ENCODE measurements at places on chromosomes 3 and 15.

- H3K4me3 ChIP-seq, result no peak overlapping the region
- H3K27ac ChIP-seq, result no peak overlapping the region
- H3K36me3 ChIP-seq, result no peaks in the 10 kb centered on the region
- H3K4me1 ChIP-seq, result peaks cover 34% of the 10 kb centered on the region
- H3K27me3 ChIP-seq, result no peaks in the 10 kb centered on the region
These were observed 30.7 kb upstream of the DUSP7 start for GRCh38 chr3:52086976-52087663.

GRCh38 chr15:42009474-42009873, 11.4 kb downstream of the PLA2G4E start:
- no peaks in the 10 kb centered on the region for H3K36me3 ChIP-seq
- no peak for DNase-seq
- H3K4me3 ChIP-seq, result no peak overlapping the region
- H3K4me1 ChIP-seq, result peaks cover 13% of the 10 kb centered on the region
- H3K27me3 ChIP-seq, result no peaks in the 10 kb centered on the region

DNA sequence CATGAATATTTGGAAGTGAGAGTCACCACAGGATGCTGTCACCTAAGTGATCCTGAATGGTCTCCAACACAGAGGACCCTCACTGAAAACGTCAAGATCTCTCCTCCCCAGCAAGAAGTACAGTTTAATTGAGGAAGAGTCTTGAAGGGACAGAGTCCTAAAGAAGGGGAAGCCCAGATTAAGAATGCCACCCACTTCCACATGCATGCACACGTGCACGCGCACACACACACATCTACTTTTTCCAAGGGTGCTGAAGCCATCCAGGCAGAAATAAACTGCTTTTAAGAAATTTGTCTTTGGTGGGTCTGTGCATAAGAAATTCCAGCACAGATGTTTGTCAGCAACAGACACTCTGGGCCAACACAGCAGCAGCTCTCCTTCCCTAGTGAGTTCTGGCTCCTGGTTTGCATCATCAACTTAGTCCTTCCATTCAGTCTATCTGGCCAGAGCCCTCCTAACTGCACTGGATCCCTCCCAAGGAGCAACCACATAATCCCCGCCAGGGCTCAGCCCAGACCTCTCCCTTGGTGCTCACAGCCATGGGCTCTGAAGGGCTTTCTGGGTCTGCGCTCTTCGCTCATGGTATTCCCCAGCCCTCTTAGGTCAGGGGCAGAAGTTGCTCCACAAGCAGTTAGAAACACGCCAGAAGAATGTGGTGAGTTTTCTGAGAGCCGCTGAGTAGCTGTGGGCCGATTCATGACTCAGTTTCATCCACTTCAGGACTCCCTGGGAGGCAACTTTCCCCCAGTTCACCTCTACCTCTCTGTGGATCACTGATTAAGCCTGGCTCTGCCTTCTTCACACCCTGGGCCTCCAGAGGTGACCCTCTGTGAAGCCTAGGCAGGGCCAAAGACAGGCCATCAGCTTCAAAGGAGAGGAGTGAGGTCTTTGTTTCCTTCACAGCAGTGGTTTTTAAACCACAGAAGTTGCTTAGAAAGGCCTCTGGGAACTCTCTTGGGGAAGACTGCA, 132.6 kb upstream of the LIPC start:
- no peaks in the 10 kb centered on the region for H3K4me1 ChIP-seq
- H3K27me3 ChIP-seq, result no peaks in the 10 kb centered on the region
- H3K27ac ChIP-seq, result no peak overlapping the region
- no peak for DNase-seq
- H3K36me3 ChIP-seq, result no peaks in the 10 kb centered on the region

DNA sequence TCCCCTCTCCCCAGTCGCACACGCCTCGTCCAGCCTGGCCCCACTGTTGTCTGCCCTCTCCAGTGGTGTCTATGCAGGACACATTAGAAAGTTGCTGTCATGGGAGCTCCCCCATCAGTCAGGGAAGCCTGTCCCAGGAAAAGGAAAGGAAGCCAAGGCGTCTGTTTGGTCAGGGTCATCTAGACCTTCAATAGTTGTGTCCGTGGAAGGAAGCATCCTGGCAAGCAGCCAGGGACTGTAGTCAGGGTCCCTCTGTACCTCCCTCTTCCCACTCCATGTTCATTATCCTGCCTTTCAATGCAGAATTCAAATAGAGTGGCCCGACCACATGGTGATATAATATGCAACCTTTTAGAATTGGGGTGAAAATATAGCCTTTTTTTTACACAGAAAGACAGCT, 60.7 kb upstream of the RAB6B start:
- H3K36me3 ChIP-seq, result no peaks in the 10 kb centered on the region
- no peak for DNase-seq
- no peak overlapping the region for H3K27ac ChIP-seq
- no peak overlapping the region for H3K4me3 ChIP-seq
- no peaks in the 10 kb centered on the region for H3K27me3 ChIP-seq

DNA sequence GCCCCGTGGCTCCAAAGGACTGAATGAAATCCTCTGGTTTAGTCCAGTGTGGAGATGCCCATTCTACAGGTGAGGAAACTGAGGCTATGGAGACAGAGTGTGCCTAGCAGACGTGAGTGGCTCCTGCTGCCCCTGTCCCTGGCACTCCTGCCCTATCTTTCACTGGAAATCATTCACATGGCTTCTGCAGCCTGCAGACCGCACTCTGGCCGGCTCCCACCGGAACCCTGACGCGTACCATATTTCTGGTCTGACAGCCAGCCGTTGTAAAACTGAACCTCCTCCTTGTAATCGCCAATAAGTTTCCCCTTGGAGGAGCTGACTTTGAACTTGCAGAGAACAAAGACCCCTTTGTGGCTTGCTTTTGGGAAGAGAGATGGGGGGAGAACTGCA, 136.5 kb downstream of the CHSY1 start:
- no peaks in the 10 kb centered on the region for H3K36me3 ChIP-seq
- H3K4me1 ChIP-seq, result no peaks in the 10 kb centered on the region
- no peak overlapping the region for H3K27ac ChIP-seq
- no peak overlapping the region for H3K4me3 ChIP-seq
- no peaks in the 10 kb centered on the region for H3K27me3 ChIP-seq
- DNase-seq, result peak; percentile 72

GRCh38 chr3:119965692-119966091, 128.6 kb downstream of the GSK3B start:
- DNase-seq, result no peak
- H3K27ac ChIP-seq, result no peak overlapping the region
- no peak overlapping the region for H3K4me3 ChIP-seq
- no peaks in the 10 kb centered on the region for H3K27me3 ChIP-seq

DNA sequence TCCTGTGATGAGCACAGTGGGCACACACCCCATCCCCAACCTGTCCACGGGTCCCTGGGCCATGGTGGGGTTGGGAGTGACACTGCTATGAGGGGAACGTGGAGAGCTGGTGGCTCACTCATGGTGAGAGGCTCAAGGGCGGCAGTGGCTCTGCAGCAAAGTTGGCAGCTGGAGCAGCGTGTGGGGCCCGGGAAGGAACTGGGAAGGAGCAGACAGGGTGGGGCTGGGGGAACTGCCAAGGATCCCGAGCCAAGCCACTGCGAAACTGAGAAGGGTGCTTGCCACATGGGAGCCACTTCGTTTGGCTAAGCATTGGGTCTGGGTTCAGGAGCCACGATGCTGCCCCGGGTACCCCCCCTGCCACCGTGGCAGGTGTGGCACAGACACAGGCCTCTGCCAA, 80.1 kb downstream of the SNRK start:
- peak overlapping the region; percentile 6 for H3K4me3 ChIP-seq
- H3K36me3 ChIP-seq, result peaks cover 9% of the 10 kb centered on the region
- DNase-seq, result peak; percentile 59
- H3K4me1 ChIP-seq, result peaks cover 18% of the 10 kb centered on the region
- H3K27me3 ChIP-seq, result no peaks in the 10 kb centered on the region
- peak overlapping the region; percentile 47 for H3K27ac ChIP-seq

DNA sequence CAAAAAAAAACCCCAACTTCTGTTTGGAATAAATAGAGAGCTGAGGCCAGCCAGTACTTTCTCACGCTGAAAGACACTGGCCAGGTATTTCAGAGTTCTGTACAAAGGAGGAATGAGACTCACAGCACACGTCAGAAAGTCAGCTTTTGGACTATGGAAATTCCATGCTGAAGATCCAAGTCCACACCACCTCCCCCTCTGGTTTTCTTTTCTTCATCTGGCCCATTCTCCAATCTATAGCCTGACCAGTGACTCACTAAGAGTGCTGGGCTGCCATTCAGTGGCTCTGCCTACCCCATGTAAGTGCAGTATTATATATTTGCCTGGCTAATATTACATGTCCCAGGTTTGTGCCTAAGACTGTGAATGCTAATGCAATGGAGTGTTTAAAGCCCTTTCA, 13.9 kb downstream of the BOC start:
- no peak for DNase-seq
- no peak overlapping the region for H3K27ac ChIP-seq
- peaks cover 8% of the 10 kb centered on the region for H3K36me3 ChIP-seq
- peaks cover 67% of the 10 kb centered on the region for H3K4me1 ChIP-seq
- no peak overlapping the region for H3K4me3 ChIP-seq
- H3K27me3 ChIP-seq, result no peaks in the 10 kb centered on the region

DNA sequence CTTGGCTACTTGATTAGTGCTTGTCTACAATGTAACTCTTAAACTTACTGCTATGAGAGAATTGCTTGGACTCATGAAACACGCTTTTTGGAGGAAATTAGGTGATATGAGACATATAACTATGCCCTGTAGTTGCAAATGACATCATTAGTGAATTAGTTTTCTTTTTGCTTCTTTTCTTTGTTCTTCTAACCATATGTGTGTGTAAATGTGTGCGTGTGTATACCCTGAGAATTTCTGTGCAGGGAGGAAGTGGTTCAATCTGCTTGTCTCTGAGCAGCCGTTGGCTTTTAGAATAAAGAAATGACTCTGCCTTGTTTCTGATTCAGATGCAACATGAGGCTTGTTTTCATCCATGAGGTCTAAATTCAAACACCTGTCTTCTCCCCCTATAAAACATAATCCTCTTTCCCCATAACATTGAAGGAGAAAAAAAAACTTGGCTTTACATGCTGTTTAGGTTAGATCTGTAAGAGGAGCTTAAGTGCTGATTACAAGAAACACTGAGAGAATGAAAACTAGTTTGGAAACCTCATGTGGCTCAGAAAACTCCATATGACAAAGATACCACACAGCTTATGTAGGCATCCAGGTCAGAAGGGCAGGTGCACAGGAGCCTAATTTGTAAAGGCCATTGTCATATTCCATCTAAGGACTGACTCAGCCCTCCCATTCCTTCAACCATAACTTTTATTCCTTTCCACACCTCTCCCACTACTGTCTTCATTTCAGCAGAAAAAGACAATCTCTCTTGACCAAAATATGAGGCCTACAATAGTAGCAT, 30.5 kb upstream of the BLM start:
- DNase-seq, result no peak
- H3K27me3 ChIP-seq, result no peaks in the 10 kb centered on the region
- H3K27ac ChIP-seq, result no peak overlapping the region
- no peak overlapping the region for H3K4me3 ChIP-seq
- H3K36me3 ChIP-seq, result no peaks in the 10 kb centered on the region
- no peaks in the 10 kb centered on the region for H3K4me1 ChIP-seq

DNA sequence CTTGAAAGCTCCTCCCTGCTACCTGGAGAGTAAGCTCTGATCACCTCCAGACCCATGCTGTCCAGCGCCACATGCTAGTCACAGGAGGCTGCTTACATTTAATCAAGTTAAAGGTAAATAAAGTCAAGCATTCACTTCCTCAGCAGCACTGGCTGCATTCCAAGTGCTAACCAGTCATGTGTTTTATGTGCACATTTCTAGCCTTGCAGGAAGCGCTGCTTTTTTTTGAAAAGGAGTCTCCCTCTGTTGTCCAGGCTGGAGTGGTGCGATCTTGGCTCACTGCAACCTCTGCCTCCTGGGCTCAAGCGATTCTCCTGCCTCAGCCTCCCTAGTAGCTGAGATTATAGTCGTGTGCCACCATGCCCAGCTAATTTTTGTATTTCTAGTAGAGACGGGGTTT, 279.2 kb downstream of the GABRG3 start:
- no peak overlapping the region for H3K27ac ChIP-seq
- peak; percentile 32 for DNase-seq
- H3K4me1 ChIP-seq, result no peaks in the 10 kb centered on the region
- no peak overlapping the region for H3K4me3 ChIP-seq

GRCh38 chr15:83288381-83288801, 3.9 kb upstream of the BNC1 start:
- H3K4me3 ChIP-seq, result no peak overlapping the region
- peaks cover 5% of the 10 kb centered on the region for H3K4me1 ChIP-seq
- H3K36me3 ChIP-seq, result no peaks in the 10 kb centered on the region
- no peak overlapping the region for H3K27ac ChIP-seq

GRCh38 chr3:97885931-97886824, 64.4 kb downstream of the CRYBG3 start:
- no peaks in the 10 kb centered on the region for H3K27me3 ChIP-seq
- no peak overlapping the region for H3K4me3 ChIP-seq

DNA sequence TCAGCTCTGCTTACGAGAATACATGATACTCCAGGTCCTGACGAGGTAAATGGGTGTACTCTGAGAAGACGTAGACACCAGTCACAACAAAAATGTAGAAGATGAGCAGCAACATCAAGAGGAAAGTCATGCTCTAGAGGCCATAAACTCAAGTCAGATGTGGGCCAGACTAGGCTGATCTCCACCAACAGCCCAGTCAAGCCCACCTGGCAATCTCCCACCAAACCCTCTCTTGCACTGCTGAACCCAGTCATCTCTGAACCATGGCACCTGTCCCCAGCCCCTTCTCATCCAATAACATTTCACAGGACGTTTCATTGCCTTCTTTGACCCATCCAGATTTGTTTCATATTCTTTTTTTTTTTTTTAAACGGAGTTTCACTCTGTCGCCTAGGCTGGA, 10.8 kb upstream of the PDIA3 start:
- H3K4me3 ChIP-seq, result no peak overlapping the region
- no peaks in the 10 kb centered on the region for H3K36me3 ChIP-seq
- no peaks in the 10 kb centered on the region for H3K27me3 ChIP-seq
- H3K27ac ChIP-seq, result no peak overlapping the region

GRCh38 chr15:52925130-52925529, 135.0 kb upstream of the ONECUT1 start:
- no peak overlapping the region for H3K27ac ChIP-seq
- H3K27me3 ChIP-seq, result no peaks in the 10 kb centered on the region
- H3K4me1 ChIP-seq, result no peaks in the 10 kb centered on the region
- no peak for DNase-seq
- no peak overlapping the region for H3K4me3 ChIP-seq
- no peaks in the 10 kb centered on the region for H3K36me3 ChIP-seq

GRCh38 chr15:49282366-49282765, 112.3 kb downstream of the GALK2 start:
- peaks cover 56% of the 10 kb centered on the region for H3K36me3 ChIP-seq
- no peaks in the 10 kb centered on the region for H3K27me3 ChIP-seq
- H3K4me1 ChIP-seq, result no peaks in the 10 kb centered on the region
- no peak overlapping the region for H3K4me3 ChIP-seq
- no peak overlapping the region for H3K27ac ChIP-seq
